Stimulated activated CD4-positive, alpha-beta T cell treated with anti-CD3 and anti-CD28 coated beads, Interleukin-4, amount 100 ng/mL, for 1 hour (primary cell): ENCODE measurements at places on chromosomes 3 and 15.

DNA sequence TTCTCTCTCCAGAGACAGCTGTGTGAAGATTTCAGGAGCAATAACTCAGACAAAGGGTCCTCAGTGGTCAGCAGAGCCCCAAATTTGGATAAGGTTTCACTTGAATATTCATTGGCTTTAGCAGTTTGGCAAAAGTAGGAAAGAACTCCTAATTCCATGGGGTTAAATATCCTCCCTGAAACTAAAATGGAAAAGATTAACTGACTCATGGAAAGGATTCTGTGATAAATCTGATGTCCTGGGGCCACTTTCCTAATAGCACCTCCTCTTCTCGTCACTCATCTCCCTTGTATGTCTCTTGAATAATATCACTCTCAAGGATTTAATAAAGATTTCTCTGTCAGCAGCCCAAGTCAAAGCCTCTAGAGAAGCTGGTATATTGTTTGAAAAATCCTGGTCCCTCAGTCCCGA, 33.3 kb upstream of the TBC1D23 start:
- DNase-seq, result no peak

DNA sequence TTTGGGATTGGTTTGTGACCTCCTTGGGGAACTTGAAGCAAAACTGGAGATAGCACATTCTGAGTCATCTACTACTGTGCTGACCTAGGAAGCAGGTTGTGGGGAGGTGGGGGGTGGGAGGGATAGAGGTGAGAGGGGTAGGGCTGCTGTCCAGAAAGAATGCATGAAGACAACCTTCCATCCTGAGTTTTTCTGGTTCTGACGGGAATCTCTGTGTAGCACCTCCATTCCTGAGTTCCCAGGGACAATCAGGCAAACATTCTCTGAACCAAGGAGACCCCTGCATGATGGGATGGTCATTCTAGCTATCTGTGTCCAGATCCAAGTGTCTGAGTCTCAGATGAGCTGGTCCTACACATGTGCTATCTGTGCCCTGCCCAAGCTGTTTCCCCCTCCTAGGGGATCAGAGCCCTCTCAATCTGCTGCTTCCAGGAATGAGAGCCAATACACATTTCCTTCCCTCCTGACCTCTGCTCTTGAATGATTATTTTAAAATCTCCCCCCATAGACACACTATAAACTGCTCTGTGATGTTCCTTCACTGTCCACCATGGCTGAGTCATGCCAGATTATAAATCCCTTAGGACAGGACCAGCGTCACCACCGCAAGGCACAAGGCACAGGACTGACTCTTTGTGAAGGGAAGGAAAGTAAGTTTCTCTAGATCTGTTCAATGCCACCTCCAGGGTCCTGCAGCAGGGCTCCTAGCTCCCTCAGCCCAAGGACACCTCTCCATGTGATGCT, 2.2 kb upstream of the CD276 start:
- no peak for DNase-seq

GRCh38 chr3:159039286-159039685, 237.4 kb downstream of the MFSD1 start:
- DNase-seq, result no peak

DNA sequence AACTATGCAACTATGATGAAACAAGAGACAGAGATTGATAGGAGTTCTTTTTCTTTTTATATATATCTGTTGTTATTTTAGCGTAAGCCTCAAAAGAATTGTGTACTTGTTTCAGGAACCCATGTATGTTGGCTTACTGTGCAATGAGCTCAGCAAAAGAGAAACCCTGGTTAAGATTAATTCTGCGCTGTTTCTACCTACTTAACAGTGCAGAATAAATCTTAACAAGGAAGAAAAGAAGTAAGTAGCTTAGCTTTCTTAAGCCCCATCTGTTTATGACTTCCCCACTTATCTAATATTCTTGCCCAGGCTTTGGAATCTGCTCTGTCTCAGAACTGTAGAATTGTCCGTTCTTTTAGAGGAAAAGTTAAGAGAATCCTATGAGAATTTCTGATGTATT, 27.4 kb downstream of the ECT2 start:
- no peak for DNase-seq

DNA sequence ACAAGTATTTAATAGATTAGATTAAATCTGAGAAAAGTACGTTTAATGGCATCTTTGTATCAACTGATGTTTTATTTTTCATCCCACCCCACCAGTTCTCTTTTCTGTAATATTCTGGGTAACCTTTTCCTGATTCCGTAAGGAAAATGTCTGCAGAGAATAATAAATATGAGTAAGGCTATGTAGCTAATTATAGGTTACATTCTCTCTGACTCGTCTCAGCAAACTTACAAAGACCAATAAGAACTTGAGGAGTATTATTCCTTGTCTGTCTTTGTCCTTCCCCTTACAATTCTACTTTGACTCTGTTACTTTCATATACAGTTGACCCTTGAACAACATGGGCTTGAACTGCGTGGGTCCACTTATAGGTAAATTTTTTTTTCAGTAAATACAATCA, 12.1 kb downstream of the SNAP23 start:
- no peak for DNase-seq

GRCh38 chr3:42353631-42354030, 56.8 kb downstream of the LYZL4 start:
- DNase-seq, result no peak

- DNase-seq, result no peak
Measured at GRCh38 chr15:65896236-65896635, 26.9 kb downstream of the RAB11A start.

GRCh38 chr3:22372292-22373062, 621.5 kb upstream of the ZNF385D start:
- DNase-seq, result no peak

DNA sequence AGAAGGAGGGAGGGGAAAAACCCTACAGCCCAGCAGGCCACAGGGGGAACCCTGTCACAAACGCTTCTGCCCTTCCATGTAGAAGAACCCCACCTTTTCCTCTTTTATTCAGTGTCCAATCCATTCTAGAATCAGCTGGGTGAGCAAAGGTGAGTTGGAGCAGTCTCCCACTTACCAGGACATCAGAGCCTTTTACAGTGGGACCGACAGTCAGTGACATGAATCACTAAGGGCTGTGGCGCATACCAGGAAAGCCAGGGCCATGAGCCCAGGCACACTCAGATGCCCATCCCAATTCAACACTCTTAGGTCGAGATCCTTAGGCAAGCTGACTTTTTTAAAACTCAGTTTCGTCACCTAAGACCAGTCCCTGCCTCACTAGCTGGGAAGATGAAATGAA, 146.1 kb downstream of the AQP9 start:
- DNase-seq, result no peak

DNA sequence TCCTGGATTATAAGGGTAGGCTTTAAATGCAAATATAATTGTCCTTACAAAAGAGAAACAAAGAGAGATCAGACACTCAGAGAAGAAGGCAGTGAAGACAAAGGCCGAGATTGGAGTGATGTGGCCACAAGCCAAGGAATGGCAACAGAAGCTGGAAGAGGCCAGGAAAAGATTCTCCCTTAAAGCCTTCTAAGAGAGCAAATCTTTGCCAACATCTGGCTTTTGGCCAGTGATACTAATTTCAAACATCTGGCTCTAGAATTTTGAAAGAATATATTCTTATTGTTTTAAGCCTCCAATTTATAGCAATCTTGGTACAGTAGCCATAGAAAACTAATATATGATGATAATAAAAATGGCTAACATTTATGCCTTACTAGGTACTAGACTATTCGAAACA, 615.8 kb upstream of the ZNF385D start:
- no peak for DNase-seq

- DNase-seq, result no peak
Measured at GRCh38 chr15:52136442-52136980, 23.9 kb upstream of the BCL2L10 start.

GRCh38 chr15:55279746-55280351, 9.8 kb downstream of the RAB27A start:
- DNase-seq, result no peak
